ENCODE measurements at places on chromosomes 12 and 14.

GRCh38 chr14:68576496-68577244 lies 216.2 kb downstream of the ZFP36L1 start:
- no peak overlapping the region for H3K4me3 ChIP-seq
- no peaks in the 10 kb centered on the region for H3K36me3 ChIP-seq
- no peaks in the 10 kb centered on the region for H3K27me3 ChIP-seq
- no peaks in the 10 kb centered on the region for H3K4me1 ChIP-seq
- no peak overlapping the region for H3K27ac ChIP-seq

- no peak overlapping the region for H3K4me3 ChIP-seq
- DNase-seq, result no peak
- no peaks in the 10 kb centered on the region for H3K27me3 ChIP-seq
- H3K36me3 ChIP-seq, result no peaks in the 10 kb centered on the region
These were observed 119.8 kb upstream of the SFSWAP start for GRCh38 chr12:131591136-131591535.

GRCh38 chr12:114163771-114164170 lies 197.6 kb upstream of the RBM19 start:
- H3K27ac ChIP-seq, result no peak overlapping the region
- H3K4me1 ChIP-seq, result no peaks in the 10 kb centered on the region
- DNase-seq, result no peak
- no peaks in the 10 kb centered on the region for H3K27me3 ChIP-seq
- no peak overlapping the region for H3K4me3 ChIP-seq

DNA sequence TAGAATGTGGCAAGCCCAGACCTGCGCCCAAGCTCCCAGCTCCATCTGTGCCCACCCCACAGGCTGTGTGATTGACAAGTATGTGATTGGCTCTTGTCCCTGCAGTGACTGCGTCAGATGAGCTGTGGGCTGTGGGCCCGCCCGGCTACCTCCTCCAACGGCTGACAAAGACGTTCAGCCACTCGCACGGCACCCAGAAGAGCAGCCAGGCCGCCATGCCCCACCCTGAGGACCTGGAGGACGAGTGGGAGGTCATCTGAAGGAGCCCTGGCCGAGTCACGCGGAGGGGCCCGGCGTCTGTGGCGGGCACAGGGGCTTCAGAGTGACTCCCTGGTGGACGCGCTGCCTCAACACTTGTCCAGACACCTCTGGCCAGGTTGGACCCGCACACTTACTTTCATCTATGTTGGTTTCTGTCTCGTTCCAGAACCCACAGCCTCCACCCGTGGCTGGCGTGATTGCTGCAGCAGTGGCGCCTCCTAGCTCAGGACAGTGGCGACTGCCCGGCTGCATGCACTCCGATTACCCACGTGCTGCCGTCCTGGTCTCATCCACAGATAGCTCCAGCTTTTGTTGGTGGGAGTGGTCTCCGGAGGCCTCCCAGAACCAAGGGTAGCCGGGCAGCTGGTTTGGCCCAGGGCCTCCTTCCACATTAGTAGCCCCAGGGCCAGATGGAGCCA lies 11.4 kb downstream of the ANKRD9 start:
- no peaks in the 10 kb centered on the region for H3K27me3 ChIP-seq
- no peak overlapping the region for H3K27ac ChIP-seq
- no peak overlapping the region for H3K4me3 ChIP-seq
- DNase-seq, result no peak
- no peaks in the 10 kb centered on the region for H3K4me1 ChIP-seq

DNA sequence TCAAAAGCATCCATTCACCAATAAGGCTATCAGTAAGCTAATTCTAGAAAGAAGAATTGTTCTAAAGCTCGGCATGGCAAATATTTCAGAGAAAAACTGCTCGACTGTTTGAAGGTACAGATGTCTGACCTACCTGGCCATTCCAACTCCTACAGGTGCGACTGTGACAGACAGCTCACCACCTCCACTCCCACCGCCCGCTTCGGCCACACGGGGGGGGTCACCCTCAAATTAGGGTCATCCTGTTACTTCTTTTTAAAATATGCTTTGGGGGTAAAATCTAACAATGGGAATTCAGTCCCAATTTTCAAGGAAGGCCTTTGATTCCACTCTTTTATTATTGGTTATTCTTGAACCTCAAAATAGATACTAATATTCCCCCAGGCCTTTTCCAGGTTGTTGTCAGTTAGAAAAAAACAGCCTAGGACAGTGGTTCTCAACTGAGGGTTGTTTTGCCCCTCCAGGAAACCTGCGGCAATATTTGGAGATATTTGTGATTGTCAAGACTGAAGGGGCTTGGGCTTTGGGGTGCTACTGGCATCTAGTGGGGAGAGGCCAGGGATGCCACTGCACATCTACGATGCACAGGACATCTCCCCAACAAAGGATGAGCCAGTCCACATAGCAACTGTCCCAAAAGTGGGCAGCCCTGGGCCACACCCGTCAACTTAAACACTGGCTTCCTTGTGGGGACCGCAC lies 81.2 kb downstream of the BCL11B start:
- H3K27me3 ChIP-seq, result no peaks in the 10 kb centered on the region
- no peak overlapping the region for H3K4me3 ChIP-seq
- no peak overlapping the region for H3K27ac ChIP-seq
- DNase-seq, result no peak
- H3K4me1 ChIP-seq, result no peaks in the 10 kb centered on the region
- H3K36me3 ChIP-seq, result no peaks in the 10 kb centered on the region

GRCh38 chr14:96554315-96554910 lies 52.2 kb downstream of the PAPOLA start:
- no peaks in the 10 kb centered on the region for H3K4me1 ChIP-seq
- no peak for DNase-seq
- no peak overlapping the region for H3K27ac ChIP-seq

Measured in activated B cell treated with CpG ODN at 0.5 μM for 24 hours (primary cell).